GM12864 (cell line): ENCODE measurements at places on chromosomes 6 and 20.
A peak's percentile ranks its signal among the peaks of the same experiment; 100 is the strongest.

GRCh38 chr6:44233567-44234100, 10.2 kb downstream of the SLC29A1 start:
- DNase-seq, result no peak

DNA sequence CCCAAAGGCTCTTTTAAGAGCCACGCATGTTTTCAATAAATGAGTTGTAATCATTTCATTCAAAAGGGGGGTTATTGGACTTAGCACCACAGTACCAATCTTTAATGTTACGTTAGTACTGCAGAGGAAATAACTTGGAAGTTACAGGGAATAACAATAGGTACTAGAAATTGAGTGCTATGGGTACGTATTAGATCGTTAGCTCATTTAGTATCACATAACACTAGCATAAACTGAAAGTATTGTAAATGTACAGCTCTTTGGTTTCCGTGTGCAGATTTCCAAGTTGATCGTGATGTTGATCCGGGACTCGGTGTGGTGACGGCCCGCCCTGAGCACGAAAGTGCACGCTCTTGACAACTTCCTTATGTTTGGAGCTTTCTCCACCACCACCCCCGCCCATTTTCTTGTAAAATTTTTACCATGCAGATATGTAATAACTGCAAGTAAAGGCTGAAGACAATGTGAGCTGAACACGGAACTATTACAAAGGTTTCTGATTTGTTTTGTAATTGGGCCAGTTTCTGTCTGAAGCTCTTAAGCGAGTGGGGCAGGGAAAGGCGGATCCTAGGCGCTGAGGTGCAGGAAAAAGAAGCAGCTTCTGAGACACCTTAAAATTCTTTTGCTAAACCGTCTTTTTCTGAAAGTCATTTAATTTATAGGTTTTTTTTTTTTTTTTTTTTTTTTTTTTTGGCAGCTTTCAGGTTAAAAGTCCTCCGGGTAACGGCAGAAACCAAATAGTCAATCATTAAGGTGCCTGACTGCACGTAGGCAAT, 71.5 kb downstream of the HFE start:
- DNase-seq, result no peak

GRCh38 chr6:124694139-124694705, 268.0 kb upstream of the RNF217 start:
- no peak for DNase-seq

- DNase-seq, result peak; percentile 70
These were observed 2.3 kb upstream of the OCSTAMP start for GRCh38 chr20:46552460-46553420.

DNA sequence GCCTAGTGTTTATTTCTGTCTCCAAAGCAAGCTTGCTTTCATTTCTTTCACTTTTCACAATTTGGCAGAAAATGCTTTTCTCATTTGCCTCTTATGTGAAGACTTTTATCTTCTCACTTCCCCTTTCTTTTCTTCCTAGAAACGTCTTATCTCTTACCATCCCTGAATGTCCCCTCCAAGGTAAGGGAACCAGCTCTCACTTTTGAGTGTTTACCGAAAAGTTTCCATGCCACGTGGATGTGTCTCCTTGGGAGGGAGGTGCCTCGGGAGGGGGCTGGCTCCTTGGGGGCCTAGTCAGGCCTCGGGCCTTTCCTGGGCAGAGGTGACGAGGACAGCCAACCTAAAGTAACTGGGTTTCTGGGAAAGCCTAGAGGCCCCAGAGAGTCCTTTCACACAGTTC, 127.4 kb downstream of the CD24 start:
- peak; percentile 30 for DNase-seq
